Putamen (tissue), 1 donor: ENCODE measurements at places on chromosomes 16 and 17.

GRCh38 chr17:49823614-49824013, 24.3 kb downstream of the TAC4 start:
- DNase-seq, result no peak

DNA sequence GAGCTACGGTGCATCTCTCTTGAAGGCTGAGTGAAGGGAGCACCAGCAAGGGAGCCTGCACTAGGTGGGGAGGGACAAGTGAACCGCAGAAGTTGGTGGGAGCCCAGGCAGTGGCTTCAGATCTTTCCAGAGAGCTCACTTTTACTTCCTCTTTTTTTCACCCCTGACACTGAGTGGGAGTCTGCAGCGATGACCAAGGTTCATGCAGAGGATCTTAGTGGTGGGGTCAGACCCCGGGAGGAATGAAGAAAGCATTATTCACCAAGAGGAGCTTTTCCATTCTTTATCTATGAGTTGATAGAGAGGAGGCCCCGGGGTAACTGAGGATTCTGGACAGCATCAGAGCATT, 3.0 kb upstream of the CCL2 start:
- no peak for DNase-seq

GRCh38 chr16:66634527-66635196, 30.2 kb downstream of the CMTM3 start:
- no peak for DNase-seq

DNA sequence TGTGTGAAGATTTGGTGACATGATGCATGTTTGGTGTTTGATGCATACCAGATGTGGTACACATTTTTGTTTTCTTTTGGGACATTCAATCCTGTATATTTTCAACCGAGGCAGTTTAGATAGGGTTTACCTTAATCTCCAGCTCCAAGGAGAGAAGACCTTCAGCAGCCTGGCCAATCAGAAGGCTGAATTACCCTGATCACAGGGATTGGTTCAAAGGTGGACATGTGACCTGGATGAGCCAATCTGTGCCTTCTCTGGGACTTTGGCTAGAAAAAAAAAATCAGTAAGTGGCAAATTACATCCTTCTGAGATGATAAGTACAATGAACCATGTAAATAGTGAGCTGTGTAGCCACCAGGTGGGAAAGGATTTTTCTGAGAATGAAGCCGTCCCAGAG, 205.1 kb downstream of the SHISA9 start:
- DNase-seq, result no peak

GRCh38 chr16:49923411-49923810, 67.5 kb upstream of the ZNF423 start:
- DNase-seq, result no peak
